ENCODE measurements at places on chromosomes 11 and 22.

GRCh38 chr11:125441648-125442410, 54.2 kb downstream of the FEZ1 start:
- DNase-seq: no peak

GRCh38 chr11:45658292-45658991, 7.0 kb downstream of the CHST1 start:
- peak; percentile 90 for DNase-seq

DNA sequence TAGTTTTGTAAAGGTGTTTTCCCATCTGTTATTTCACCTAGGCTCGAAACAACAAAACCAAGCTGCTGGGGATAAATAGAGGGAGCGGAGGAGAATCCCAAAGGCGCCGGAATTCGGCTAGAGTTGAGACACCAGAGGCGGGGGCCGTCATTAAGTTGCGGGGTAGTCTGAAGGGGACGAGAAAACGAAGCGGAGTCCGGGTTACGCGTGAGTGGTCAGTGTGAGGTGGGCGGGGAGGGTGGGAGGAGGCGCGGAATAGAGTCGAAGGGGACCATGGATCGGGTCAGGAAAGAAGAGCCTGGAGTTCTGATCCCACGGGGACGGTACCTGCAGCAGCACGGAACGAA, 361 bp downstream of the SRPRA start:
- DNase-seq: peak; percentile 32

DNA sequence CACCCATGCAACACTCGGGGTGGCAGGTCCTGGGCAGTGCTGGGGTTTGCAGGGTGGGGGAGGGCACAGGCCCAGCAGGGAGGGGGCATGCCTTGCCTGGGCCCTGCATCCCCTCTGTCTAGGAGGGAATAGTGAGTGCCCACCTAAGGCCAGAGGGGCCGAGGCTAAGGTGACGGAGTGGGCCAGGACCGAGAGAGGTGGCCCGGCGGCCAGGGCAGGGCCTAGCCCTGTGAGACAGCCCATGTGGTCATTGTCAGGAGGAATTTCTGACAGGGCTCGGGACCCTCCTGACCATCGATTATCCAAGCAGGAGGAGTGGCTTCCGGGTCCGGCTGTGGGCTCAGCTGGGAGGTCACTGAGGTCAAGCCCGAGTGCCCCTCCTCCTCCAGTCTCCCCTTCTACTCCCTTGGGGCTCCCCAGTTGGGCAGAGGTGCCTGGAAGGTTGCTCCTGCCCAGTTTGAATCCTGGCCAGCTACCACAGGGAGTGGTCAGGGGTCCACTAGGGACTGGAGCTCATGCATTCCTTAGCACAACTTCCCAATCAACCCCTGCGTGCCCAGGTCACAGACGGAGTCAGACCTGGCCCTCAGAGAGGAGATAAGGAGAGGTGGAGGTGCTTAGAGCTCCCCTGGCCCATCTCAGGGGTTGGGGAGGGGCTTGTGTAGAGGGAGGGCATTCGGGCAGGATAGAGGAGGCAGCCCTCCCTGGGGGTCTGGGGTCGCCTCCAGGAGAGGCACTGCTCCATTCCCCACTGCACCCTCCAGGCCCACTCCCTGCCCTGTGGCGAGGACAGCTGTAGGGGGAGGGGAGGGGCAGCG, 14.7 kb downstream of the GP1BB start:
- no peak for DNase-seq

DNA sequence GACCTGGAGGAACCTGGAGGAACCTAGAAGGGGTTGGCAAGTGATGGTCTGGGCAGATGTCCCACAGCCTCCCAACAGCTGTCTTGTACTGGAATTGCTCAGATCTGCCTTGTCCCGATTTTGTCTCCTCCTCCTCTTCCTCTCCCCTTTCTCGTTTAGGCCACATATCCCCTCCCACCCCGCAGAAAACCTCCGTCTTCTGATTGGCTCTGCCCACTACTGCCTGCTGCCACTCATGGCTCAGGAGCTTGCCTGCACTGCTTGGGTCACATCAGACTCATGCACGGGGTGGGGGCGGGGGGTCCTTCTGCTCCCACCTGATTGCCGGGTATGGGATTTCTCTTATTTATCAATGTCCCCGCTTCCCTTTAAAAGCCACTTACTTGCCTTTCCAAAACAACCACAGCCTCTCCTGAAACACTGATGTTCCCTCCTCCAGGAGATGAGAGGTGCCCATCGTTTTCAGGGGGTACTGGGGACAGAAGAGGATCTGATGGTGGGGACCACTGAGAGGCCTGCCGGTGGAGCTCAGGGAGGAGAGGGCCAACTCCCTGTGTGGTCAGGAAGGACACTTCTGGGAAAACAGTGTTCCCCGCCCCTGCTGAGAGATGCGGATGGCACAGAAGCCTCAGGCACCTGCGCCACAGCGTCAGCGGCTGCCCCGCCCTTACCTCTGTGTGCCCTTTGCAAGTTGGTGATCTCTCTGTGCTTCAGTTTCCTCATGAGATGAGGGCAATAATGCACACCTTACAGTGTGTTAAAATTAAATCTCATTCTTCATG, 14.7 kb downstream of the TOM1 start:
- DNase-seq: no peak

GRCh38 chr11:111975076-111975806, 38.1 kb downstream of the DIXDC1 start:
- DNase-seq: no peak

- no peak for DNase-seq
Measured at GRCh38 chr22:26656891-26657851, at the start of gene MIAT. MIAT (plus strand) TSS chr22:26657588.

DNA sequence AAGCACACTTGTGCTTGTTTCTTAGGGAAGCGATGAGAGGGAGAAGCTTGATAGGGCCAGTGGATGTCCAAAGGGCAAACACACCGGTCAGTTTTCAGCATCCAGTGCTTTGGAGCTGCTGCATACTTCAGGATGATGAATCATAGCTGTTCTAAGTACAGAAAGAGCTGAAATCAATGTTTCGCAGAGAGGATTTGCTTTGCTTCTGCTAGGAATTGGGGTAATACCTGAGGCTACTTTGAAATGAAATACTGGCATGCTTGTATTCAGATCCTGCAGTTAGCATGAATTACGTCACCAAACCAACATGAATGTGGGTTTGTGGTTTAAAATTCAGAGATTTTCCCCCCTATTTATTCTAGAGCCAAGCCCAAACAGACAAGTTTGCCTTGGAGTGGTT, 41.7 kb upstream of the SC5D start:
- DNase-seq: peak; percentile 34

DNA sequence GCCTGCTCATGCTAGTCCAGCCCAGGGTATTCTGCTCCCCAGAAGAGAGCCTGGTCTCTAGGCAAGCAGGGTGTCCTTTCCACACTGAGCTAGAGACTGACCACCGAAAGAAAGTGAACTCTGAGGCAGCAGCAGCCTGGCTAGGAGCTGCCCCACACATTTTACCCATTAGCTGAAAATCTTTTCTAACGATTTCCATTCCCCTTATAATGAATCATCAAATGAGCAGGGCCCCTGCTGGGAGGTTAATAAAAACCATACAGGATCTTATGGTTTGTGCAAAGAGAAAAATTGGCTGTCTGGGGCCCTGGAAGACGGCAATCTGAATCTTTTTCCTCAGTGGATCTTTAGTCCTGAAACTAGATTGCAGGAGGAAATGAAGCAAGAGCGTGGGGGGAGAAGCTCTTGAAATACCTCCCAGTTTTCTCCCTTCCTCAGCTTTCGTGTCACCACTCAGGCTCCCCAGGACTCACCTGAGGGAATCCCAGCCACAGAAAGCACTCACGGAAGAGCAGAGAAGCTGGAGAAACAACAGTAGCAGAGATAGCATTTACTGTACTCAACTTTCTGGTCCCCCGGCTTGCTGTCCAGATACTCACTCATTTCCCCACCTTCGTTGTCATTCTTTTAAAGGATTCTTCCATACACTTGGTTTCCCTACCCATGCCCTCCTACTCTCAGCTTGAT, 74.7 kb upstream of the CD44 start:
- no peak for DNase-seq

GRCh38 chr22:26330971-26331625, 98.0 kb upstream of the ASPHD2 start:
- DNase-seq: peak; percentile 24

- peak; percentile 83 for DNase-seq
Measured at GRCh38 chr11:124800226-124800929, at the start of gene MSANTD2. MSANTD2 (minus strand) TSS chr11:124800406; CDS start chr11:124800380, 26 bp downstream.

- DNase-seq: peak; percentile 50
Measured at GRCh38 chr11:60985991-60986915, 14.8 kb downstream of the CD6 start.

DNA sequence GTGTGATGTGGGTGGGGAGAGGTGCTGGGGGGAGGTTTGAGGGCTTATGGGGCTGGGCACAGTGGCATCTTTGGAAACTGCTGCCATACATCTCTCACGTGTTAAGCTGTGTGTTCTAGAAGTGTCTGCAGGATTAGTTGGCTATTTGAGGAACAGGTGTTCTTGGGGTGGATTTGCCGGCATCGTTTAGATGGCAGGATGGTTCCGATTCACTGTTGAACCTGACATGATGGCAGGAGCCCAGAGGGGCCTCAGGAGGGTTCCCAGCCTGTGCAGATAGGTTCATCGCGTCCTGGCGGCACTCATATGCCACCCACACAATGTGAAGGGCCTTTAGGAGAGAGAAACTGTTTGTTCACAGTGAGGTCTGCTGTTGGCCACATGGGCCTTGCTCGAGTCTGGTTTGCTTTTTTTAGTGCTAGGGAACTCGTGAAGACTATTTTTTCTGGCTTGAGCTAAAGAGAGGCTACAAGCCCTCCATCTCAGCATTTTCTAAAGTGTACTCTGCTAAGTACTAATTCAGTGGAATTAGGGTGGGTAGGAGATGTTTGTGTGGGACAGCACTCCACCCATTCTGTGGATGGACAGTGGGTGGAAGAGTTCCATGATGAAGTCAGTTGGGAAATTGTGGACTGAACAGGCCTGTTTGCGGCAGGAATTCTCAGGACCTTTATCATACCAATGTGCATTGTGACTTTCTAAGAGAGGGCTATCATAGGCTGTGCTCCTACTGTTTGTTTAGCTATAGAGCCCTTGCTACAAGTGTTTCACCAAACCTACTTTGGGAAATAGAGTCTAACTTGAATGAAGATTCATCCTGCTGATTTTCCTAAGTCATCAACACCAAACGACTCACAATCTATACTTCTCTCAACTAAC, 55.4 kb upstream of the PLET1 start:
- DNase-seq: no peak

- DNase-seq: no peak
Measured at GRCh38 chr22:30712094-30712493, 17.4 kb downstream of the OSBP2 start.

- DNase-seq: no peak
Measured at GRCh38 chr22:22704156-22704946, 59.9 kb downstream of the GGTLC2 start.

- no peak for DNase-seq
Measured at GRCh38 chr22:46746620-46747019, 8.6 kb upstream of the CERK start.

DNA sequence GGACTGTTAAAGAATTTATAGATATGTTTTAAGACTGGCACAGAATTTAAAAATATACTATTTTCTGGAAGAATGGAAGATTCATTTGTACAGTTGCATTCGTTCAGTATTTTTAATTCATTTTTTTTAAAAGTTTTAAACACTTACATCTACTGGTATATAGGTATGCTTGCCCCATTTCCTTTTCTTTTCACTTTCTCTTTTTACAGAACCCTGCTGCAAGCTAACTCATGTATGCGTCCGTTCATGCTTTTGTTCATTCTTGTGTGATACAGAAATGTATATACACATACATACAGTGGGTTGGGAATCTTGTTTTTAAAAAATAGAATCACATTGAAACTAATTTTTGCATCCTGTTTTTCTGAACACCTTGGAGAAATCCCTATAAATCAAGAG, 31.0 kb downstream of the PACS1 start:
- DNase-seq: no peak

- DNase-seq: no peak
Measured at GRCh38 chr11:128201009-128201408, 386.3 kb downstream of the ETS1 start.

DNA sequence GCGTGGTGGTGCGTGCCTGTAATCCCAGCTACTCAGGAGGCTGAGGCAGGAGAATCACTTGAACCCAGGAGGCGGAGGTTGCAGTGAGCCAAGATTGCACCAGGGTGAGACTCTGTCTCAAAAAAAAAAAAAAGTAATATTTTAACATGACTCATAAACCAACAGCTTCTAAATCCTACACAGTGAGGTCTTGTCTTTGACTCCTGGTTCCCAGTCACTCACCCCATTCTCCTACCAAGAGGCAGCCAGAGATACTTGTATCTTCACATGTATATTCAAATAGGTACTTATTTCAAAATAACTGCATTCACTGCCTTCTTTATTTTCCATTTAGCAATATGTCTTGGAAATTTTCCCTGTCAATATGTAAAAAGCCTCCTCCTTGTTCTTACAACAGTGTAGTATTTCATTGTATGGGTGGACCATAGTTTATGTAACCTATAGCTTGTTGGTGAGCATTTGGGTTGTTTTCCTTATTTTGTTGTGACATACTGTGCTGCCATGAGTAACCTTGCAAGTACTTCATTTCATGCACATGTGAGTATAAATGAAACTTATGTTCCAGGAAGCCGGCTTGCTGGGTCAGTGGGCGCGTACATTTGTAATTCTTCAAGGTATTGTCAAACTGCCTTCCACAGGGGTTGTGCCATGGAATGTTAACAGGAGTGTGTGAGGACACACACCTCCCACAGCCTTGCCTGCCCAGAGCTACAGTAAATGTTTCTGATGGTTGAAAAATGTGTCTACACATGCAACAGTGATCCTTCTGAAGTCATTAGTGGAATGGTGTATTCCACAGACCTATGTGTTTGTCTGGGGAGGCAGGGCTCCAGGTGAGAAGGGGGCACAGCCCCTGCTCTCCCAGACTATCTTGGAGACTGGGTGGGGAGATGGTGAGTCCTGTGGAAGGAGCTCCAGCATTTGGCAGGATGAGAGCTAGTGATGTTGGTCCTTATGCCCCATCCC, 47.9 kb downstream of the OSBP2 start:
- peak; percentile 12 for DNase-seq

DNA sequence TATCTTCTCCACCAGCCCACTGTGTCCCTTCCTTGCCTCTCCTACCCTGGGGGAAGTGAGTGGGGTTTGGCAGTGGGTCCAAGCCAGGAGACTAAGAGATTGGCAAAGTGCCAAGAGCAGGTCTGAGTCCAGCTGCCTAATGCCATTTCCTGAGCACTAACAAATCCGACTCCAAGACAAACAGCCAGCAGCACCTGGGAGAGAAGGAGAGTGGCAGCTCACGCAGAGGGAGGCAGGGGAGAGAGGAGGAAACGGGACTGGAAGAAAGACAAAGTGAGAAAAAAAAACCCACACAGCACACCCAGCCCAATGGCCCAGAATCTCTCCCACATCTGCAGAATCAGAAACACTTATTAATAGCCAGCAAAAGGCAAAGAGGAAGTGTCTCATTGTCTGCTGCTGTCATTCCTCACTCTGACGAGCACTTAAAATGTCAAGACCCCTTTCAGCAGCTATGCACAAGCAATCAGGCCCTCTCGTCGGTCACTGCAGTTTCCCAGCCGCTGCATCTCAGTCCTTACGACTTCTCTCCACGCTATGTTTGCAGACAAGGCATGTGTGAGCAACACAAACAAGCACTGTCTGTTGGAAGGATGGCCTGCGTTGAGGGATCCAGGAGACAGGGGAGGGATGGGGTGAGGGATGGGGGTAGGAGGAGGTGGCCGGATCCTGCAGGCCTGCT, 558.4 kb upstream of the CADM1 start:
- no peak for DNase-seq
